Activated naive CD4-positive, alpha-beta T cell treated with anti-CD3 and anti-CD28 coated beads for 36 hours (primary cell): ENCODE measurements at places on chromosomes 2 and 18. TPM values are rescaled to one million over a fixed set of nuclear protein-coding genes. Genes with fewer than 3 reads are reported as not detected.

TMEM163 gene
- total RNA-seq: not detected

SPP2 gene
- total RNA-seq: not detected

CHRND gene
- total RNA-seq: not detected

DNA sequence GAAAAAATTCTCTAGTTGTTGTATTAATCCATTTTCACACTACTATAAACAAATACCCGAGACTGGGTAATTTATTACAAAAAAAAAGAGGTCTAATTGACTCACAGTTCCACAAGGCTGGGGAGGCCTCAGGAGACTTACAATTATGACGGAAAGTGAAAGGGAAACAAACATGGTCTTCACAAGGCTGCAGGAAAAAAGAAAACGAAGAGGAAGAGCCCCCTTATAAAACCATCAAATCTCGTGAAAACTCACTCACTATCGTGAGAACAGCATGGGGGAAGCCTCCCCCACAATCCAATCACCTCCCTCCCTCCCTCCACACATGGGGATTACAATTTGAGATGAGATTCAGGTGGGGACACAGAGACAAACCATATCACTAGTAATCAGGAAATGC is 61.7 kb upstream of the SPTBN1 start:
- no peak overlapping the region for H3K4me3 ChIP-seq
- H3K36me3 ChIP-seq: no peaks in the 10 kb centered on the region
- H3K27me3 ChIP-seq: no peaks in the 10 kb centered on the region
- no peak overlapping the region for H3K27ac ChIP-seq

GRCh38 chr2:210527286-210527685 is 29.1 kb upstream of the CPS1 start:
- peaks cover 16% of the 10 kb centered on the region for H3K27me3 ChIP-seq
- no peak for DNase-seq
- H3K4me1 ChIP-seq: no peaks in the 10 kb centered on the region
- no peak overlapping the region for H3K27ac ChIP-seq
- H3K36me3 ChIP-seq: no peaks in the 10 kb centered on the region
- no peak overlapping the region for H3K4me3 ChIP-seq
